Lower lobe of right lung (tissue), 2 donors: ENCODE measurements at places on chromosomes 3 and 15.
A peak's percentile ranks its signal among the peaks of the same experiment; 100 is the strongest.

GRCh38 chr3:4079339-4080195 is 223.6 kb upstream of the SETMAR start:
- DNase-seq, result no peak

DNA sequence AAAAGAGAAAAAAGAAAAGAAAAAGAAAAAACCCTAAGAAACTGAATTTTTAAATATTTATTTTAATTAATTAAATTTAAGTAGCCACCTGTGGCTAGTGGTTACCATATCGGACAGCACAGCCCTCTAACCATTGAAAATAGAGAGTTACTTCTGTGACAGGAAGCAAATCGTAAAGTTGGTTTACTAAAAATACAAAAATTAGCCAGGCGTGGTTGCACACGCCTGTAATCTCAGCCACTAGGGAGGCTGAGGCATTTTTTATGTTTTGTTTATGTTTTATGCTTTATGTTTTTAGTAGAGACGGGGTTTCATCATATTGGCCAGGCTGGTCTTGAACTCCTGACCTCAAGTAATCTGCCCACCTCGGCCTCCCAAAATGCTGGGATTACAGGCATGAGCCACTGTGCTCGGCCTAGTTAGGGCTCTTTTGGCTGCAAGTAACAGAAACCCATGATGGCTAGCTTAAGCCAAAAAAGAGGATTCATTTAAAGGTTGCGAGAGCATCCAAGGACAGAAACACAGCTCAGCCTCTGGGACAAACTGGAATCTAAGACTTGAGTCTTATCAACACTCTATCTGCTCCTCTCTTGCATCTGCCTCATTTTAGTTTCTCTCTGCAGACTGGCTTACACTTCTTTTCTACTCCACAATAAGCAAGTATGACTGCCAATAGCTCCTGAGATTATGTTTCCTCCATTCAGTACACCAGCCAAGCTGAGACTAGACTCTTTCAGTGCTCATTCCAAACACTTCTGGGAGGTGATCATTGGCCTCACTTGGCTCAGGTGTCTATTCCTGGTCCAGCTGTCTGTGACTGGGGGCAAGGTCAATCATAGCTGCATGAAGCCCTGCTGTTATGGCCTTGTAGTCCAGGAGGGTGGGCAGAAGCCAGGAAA is 6.8 kb upstream of the SKIL start:
- DNase-seq, result no peak

DNA sequence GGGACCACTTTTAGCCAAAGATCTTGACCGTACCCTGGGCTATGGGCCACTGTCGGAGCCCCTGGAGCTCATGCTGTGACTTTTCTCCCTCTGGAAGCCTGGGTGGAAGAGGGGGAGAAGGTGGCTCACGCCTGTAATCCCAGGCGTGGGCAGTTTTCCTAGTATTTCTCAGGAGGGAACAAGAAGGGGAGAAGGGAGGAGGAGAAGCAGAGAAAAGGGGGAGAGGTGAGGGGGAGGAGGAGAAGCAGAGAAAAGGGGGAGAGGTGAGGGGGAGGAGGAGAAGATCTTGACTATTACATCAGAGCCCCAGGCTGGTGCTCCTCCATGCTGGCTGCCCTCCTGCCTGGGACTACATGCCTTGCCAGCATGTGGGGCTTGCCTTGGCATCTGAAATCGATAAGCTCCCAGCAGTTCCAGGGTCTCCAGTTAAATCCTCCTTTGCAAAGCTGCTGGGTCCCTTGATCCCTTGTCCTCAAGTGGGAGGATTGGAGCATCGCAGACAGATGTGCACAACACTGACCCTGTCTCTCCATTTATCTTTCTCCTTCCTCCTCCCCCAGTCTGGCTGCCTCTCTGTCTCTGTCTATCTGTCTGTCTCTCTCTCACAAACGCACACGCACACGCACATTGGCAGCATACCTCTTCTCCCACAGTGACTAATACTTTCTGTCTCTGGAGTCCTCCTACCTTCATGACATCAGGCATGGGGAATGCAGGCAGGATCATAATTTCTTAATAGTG is 41.6 kb downstream of the MRAS start:
- DNase-seq, result no peak

- no peak for DNase-seq
Measured at GRCh38 chr3:183493296-183494045, 62.0 kb downstream of the KLHL6 start.

- DNase-seq, result no peak
Measured at GRCh38 chr15:45885801-45886200, 251.0 kb downstream of the SQOR start.

DNA sequence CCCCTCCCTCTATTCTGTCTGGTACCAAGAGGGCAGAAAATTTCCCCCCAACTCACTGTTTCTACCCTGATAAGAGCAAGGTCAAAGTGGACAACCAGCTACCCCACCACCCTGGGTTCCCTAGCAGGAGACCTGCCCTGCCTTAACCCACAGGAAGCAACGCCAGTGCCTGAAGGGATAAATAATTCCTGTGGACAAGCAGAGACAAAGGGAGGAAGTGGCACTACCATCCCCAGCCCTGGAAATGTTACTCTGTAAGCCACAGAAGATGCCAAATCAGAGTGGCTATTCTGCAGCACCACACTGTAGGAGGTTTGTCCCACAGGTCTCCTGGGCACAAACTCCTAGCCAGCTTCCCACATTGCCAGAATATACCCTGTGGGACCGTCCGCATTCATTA is 80.1 kb downstream of the DNAH12 start:
- DNase-seq, result no peak

DNA sequence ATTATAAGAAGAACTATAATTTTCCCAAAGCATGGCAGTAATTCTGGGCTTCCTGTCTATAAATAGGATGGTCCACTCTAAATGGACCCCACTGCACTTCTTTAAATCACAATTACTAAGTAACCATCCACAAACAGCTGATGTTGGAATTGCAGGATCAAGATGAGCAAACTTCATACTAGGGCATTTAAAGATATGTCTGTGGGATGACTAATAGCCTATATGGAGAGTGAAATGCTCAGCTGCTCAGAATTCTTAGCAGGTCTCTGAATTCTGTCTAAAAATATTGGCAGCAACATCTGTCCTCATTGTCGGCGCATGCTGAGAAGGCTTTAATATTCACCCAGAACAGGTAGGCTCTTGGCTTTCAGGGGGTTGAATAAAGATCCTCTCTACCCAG is 140.4 kb downstream of the SATB1 start:
- no peak for DNase-seq

- DNase-seq, result no peak
Measured at GRCh38 chr3:31770822-31771326, 210.2 kb downstream of the OSBPL10 start.

GRCh38 chr3:97871801-97872524 is 50.2 kb downstream of the CRYBG3 start:
- no peak for DNase-seq

DNA sequence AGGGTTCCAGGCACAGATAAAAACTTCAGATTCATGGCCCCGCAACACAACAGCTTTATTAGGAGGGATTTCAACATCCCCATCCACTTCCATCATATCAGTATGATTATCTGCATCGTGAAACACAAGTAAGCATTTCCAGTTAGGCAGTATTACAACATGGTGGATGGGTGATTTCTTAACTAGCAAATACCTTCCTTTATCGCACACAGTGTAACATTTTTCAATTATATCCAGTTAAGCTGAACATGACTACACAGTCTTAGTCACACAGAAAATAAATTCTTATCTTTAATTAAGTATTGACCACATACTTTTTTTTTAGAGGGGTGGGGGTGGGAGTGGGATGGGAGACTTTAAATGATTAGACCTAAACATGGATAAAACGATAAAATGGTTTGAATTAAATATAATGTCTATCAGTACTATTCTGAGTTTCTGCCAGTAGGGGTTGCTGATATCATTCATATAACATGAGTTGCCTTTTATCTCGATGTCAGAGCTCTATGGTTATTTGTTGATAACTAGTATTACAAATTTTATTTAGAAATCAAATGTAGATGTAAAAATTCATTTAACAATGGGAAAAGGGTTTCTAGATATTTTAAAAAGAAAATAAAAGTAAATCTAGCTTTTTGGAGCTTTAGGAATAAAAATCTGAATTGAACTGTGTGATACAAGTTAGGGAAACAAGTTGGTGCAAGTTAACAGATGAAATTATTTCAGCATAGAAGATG is 146.6 kb downstream of the TBL1XR1 start:
- no peak for DNase-seq

GRCh38 chr15:25248583-25249235 is 190.1 kb downstream of the UBE3A start:
- DNase-seq, result peak; percentile 30
